ENCODE measurements at places on chromosomes 3 and 15.

DNA sequence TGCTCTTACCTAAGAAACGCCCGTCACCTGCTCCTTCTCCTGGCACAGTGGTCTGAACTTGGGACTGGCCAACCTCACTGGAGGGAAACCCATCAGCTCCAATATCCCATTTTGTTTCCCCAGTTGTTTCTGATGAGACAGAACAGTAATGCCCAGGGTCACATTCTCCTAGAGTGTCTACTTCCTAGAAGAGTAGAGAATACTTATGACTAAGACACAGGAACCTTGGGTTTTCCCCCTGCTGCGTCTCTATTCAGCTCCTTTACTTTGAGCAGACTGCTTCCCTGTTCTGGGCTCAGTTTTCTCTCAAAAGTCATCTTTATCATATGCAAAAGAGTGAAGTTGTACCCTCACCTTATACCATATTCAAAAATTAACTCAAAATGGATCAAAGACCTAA is 79.4 kb downstream of the POLR2M start:
- no peak for DNase-seq

- no peak for DNase-seq
Measured at GRCh38 chr15:70060214-70060992, 37.3 kb downstream of the TLE3 start.

DNA sequence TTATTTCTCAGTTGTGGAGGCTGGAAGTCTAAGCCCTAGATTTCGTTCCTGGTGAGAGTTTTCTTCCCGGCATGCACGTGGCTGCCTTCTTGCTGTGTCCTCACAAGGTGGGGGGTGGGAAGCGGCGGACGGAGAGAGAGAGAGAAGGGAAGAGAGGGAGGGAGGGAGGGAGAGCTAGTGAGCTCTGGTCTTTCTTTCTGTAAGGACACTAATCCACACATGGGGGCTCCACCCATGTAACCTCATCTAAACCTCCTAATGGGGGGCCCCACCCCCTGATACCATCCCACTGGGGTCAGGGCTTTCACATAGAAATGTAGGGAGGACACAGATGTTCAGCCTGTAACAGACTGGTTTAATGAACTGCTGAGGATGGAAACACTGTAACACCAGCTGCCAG is 7.3 kb downstream of the FBLN2 start:
- no peak for DNase-seq

GRCh38 chr3:99933971-99934750 is 116.5 kb downstream of the CMSS1 start:
- no peak for DNase-seq

DNA sequence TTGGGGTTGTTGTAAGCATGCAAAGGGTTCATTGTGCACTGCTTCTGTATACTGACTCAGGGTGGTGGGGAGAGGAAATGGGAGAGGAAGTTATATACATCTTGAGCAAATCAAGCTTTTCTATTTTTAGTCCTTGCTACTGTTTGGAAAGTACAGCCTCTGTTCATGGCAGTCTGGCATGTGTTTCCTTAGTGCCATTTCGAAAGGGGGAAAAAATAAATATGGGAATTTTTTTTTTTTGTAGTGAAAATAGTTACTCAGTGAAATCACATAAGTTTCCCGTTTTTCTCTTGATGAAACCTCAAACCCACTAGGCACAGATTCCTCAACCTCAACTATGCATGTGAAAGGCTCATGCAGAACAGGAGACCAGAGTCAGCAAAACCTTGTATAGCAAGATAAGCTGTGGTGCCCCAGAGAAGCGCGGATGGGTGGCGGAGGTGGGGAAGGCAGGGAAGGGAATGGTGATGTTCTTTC is 353.3 kb downstream of the LPP start:
- DNase-seq, result no peak

DNA sequence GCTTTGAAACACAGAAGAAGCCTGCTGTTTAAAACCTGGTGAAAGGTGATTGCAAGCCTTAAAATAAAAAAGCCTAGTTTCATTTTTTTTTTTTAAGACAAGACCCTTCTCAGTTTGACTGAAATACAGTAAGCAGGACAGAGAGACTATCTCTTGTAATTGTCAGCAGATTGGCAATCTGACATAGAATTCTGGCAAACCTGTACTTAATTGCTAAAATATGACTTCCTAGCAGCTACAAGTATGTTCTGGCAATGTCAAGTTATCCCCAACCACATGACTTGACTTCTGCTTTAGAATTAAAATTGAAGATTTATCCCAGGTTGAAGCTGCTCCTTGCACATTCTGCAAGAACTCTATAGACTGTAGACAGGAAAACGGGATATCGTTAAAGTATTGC is 232.8 kb upstream of the NR2F2 start:
- no peak for DNase-seq

DNA sequence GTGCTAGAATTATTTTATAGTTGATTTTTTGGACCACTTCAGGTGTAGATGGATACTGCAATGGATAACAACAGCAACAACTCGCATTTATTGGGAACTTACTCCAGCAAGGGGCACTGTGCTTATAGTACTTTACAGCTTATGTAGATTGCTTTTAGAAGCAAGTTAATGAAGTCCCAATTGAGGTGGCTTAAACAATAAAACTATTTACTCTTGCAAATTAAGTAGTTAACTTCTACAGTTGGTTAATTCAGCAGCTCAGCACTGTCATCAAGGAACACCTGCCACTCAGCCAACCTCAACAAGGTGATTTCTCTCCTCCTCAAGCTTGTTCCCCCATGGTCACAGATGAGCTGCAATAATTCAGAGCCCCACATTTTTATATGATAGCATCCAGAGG is 124.1 kb downstream of the RASA2 start:
- no peak for DNase-seq

DNA sequence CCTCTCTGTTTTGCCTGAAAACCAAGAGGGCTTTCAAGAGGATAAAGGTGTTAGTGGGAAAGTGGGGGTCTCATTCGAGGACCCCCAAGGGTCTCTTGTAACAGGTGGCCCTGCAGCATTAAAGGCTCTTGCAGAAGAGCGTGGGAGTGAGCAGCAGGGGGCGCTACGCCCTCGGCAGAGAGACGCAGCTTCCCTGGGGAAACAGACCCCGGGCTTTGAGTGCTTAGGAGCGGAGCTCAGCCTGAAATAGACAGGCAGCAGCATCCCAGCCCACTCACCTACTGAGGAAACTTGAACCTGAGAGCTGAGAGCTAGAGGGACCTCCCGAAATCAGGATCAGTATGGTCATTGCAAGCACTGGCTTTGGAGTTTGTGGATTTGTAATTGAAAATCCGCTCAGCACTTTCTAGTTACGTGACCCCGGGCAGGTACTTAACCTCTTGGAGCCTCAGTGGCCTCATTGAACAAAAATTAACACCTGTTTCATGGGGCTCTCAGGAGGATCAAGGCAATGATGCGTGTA is 25.7 kb downstream of the RPLP1 start:
- DNase-seq, result peak; percentile 69

- DNase-seq, result no peak
Measured at GRCh38 chr15:100663915-100664281, 61.5 kb downstream of the ASB7 start.

GRCh38 chr15:78207641-78208340 is 26.6 kb downstream of the ACSBG1 start:
- DNase-seq, result no peak

GRCh38 chr15:49901996-49902684 is 216.9 kb downstream of the ATP8B4 start:
- no peak for DNase-seq

- DNase-seq, result no peak
Measured at GRCh38 chr3:197692641-197693040, 44.1 kb downstream of the RUBCN start.

- DNase-seq, result no peak
Measured at GRCh38 chr3:124999317-124999716, 56.5 kb downstream of the HEG1 start.

DNA sequence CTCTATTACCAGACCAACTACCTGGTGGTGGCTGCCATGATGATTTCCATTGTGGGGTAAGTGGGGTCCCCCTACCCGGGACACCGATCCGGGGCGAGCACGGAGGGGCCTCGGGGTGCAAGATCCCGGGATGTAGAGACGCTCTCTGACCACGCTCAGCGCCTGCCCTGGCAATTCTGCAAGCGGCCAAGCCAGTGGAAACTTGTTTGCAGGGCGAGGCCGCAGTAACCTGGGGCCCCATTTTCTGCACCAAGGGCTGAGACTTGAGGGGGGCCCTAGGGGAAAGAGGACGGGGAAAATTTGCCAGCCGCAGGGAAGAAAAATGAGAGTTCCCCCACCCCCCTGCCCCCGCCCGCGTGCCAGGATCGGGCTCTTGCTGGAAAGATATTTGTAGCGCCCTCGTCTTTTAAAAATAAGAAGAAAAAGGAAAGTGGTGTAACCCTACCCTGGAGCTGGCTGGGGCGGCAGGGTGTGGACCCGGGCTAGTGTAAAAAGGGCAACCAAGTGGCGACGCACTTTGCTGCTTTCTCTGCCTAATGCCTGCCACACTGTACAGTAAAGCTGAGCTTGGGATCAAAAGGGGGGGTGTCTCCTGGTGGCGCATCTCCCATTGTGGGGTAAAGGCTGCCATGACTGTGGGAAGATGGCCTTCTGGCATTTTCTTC is 563 bp downstream of the ARL6IP5 start:
- no peak for DNase-seq

DNA sequence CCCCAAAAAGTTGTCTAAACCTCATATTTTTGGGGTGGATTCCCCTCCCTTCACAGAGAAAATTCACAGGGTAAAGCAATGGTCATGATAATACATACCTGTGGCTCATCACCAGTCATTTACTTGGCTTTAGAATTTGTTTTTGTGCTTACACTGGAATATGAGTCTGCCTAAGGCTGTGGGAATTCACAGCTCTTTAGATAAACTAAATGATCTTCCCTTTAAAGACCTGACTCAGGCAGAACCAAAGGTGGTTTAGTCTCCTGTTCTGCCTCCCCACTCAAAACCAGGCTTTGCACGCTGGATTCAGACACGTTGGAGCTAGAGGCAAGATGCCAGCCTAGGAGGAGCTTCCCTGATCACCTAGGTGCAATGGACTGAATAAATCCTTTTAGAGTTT is 40.3 kb upstream of the BNC1 start:
- no peak for DNase-seq

DNA sequence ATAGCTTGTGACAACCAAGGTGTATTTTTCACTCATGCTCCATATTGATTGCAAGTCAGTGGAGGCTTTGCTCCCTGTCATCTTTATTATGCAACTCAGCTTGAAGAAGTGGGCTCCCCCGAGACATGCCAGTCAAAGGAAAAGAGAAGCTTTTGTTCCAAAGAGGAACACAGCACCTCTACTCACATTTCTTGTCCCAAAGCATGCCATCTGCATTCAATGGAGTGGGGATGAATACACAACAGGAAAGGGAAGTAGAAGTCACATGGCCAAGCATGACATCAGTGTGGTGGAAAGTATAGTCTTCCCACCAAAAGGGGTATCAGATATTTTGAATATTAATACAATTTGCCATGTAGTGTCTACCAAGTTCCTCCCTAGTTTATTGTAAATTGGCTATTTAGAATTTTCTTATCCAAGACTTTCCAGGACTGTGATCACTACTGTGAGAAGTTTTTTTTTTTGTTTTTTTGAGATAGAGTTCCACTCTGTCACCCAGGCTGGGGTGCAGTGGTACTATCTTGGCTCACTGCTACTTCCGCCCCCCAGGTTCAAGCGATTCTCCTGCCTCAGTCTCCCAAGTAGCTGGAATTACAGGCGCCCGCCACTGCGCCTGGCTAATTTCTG is 114.5 kb downstream of the GMPS start:
- DNase-seq, result no peak

- DNase-seq, result no peak
Measured at GRCh38 chr3:23219117-23219516, 16.0 kb downstream of the UBE2E2 start.

DNA sequence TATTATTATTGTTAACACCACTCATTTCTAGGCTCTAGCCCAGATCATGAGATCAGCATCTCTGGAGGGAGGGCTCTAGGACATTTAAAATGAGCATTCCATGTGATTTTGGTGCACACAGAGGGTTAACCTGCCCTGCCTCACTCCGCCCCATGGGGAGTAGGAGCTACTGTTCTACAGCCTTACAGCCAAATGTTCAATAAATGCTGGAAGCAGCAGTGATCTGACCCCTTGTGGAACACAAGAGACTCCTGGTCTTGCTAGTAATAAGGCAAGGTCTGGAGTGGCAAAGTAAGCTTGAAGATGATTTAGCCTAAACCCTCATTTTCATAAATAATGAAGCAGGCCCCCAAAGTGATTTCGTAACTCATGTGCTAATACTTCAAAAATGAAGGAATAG is 166.4 kb upstream of the EOMES start:
- no peak for DNase-seq

GRCh38 chr3:133040696-133041523 is 2.7 kb downstream of the TMEM108 start:
- DNase-seq, result peak; percentile 72

- no peak for DNase-seq
Measured at GRCh38 chr3:69791106-69791505, 51.8 kb downstream of the MITF start.

GRCh38 chr3:170355738-170356595 is 1.5 kb upstream of the SKIL start:
- peak; percentile 37 for DNase-seq

GRCh38 chr3:85725809-85726208 is 767.0 kb downstream of the CADM2 start:
- no peak for DNase-seq

DNA sequence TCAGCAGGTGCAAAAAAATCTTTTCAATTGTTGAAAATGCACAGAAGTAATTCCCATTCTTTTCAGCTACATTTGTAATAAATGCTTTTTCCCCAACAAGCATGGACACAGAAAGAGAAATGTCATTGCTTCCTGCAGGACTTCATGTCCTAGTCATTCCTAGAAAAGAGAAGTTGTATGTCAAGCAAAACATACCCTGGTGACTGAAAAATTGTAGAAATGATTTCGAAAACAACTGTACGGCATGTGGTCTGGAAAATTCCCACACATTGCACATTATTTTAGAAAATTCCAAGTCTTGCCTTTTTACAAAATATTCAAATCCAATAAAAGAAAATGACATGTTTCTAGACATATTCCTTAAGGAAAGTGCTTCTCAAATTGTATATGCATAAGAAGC is 50.4 kb upstream of the ALCAM start:
- no peak for DNase-seq

- DNase-seq, result no peak
Measured at GRCh38 chr3:14663396-14664135, 11.4 kb upstream of the C3orf20 start.

DNA sequence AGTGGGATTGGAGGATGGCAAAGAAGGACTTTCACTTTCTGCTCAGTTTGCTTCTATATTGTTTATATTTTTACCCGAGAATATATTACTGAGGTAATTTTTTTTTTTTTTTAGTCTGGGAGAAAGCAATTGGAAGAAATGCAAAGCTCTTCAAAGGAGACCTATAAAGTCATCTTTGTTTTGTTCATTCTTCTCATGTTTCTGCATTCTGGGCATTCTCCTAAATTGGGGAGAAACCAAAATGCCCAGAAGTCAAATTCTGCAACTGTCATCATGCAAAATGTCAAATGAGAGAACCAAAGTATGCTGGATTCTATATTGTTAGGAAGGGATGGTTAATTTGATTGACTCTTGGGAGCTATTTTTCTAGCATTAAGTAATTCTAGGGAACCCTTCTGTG is 168.3 kb upstream of the TSC22D2 start:
- no peak for DNase-seq

- no peak for DNase-seq
Measured at GRCh38 chr3:159632851-159633250, 355.8 kb upstream of the IL12A start.

All from right renal pelvis (tissue), 4 donors.